GDM1 (cell line): ENCODE measurements at places on chromosomes 3 and 15.

GRCh38 chr3:189981668-189982067, 139.0 kb downstream of the P3H2 start:
- no peak for DNase-seq

DNA sequence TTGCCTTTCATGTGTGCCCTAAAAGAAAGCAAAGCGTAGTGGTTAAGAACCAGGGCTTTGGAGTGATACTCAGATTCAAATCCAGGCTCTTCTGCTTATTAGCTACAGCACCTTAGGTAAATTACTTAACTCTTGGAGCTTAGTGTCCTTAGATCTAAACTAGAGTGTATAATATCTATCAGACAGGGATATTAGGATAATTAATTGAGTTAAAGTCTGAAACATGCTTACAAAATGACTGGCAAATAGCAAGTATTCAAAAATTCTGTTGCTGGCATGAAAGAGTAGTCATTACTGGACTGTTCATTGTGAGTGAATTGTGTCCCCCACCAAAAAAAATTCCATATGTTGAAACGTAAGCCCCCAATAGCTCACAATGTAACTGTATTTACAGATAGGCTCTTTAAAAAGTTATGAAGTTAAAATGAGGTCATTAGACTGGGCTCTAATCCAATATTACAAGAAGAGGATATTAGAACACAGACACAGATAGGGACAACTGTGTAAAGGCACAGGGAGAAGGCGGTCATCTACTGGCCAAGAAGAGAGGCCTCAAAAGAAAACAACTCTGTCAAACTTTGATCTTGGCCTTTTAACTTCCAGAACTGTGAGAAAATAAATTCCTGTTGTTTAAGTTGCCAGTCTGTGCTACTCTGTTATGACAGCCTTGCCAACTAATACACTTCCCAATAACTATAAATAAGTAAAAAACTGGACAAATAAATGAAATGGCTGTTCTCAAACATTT, 60.4 kb upstream of the LRRC3B start:
- DNase-seq, result no peak

DNA sequence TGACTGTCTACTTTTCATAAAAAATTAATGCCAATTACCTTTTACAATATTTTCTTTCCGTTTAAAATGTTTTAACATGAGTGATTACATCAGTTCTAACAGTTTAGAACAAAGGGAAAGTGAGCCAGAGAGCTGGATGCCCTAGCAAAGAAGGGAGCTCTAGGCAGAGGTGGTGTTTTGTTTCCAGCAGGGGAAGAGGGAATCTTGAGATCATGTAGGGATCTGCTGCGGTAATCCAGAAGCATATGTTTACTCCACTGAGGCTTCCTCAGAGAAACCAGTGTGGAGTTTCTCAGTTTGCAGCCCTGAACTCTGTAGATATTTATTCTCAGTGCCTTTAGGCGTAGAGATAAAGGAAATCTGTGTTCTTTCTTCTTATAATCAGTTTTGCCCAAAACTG, 399.3 kb downstream of the NLGN1 start:
- no peak for DNase-seq

DNA sequence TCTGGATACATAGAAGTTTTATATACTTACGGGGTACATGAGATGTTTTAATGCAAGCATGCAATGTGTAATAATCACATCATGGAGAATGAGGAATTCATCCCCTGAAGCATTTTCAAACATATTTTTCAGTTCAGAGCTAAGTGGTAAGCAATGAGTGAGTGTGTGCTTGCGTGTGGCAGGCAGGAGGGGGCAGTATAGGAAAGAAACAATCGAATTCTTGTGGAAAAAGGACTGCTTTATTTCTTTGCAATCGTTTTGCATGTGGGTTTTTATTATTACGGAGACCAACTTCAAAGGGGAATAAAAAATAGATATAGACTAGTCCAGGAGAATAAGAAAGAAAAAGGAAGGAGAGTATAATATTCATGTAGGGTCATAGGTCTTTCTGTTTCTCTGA, 271.6 kb downstream of the CHL1 start:
- DNase-seq, result peak; percentile 0

- DNase-seq, result no peak
These were observed 176.9 kb downstream of the BBX start for GRCh38 chr3:107699682-107700081.

DNA sequence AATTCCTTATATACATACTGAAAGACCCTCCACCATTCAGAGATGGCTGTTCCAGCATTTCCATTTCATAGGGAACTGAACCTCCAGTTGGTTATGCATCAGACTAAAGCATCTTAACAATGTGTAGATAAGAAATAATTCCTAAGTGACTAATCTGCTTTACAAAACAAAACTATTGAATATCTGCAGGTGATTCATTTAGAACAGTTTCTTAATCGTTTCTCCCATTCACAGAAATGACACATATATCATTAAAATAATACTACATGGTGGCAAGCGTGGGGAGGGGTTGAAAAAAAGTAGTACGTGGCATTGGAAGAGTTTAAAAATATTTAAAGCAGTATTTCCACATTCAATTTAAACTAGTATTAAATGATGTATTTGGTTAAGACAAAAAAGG, 19.5 kb downstream of the COPS2 start:
- no peak for DNase-seq

DNA sequence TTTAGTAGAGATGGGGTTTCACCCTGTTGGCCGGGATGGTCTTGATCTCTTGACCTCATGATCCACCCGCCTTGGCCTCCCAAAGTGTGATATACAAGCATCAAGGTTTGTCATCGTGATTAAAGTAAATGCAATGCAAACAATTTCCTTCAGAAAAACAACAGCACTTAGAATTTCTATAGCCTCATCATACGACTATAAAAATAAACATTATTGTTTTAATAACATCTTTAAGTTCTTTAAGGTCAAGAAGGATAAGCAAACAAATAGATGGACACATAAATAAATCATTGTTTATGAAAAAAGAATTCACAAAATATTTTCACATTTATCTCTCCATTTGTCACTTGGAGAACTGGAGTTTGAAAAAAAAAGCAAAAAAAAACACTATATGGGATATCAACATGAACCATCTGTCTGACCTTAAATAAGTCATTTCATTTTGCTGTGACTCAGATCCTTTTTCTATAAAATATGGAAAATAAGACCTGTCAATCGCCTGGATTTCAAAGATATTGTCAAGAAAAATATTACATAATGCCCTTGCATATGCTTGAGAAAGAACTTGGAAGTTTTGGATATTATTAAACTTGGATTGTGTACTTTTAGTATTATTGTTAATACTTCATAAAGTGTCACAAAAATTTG, 642.0 kb upstream of the KCNMB2 start:
- no peak for DNase-seq

GRCh38 chr15:25740383-25741255, 122.5 kb downstream of the ATP10A start:
- DNase-seq, result no peak

DNA sequence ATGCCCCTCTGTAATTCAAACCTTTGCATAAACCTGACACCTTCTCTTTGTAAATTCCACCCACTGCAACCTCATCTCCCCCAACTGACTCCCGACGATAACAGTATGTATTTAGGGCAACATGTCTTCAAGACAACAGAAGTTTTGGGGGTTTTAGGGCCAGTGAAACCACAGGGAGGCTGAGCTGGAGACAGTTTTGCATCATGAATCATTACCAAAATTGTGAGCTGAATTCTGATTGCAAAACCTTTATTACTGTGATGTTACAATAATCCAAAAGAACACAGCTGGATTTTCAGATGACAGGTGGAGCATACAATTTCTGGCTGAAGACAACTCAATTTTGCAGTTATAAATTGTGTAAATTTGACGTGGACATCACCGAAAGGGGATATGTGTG, 281.3 kb upstream of the TTC14 start:
- DNase-seq, result no peak
